ENCODE measurements at places on chromosomes 6 and 20.

DNA sequence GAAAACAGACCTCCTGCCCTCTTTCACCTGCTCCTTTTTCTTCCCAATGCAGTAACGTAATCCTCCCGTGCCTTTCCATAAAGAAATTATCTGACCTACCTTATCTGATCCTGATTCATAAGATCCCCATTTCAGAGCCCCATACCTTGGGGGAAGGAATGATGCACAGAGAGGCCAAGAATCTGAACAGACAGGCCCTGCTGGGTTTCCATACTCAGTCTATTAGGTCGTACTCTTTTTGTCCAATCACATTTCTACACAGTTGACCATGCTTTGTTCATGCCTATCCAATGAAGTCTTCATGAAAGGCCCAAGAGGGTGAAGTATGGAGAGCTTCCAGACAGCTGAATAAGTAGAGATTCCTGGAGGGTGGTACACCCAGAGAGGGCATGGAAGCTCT is 25.3 kb downstream of the SRPK1 start:
- H3K27me3 ChIP-seq, result no peaks in the 10 kb centered on the region
- no peak overlapping the region for H3K4me3 ChIP-seq
- no peak for DNase-seq
- no peaks in the 10 kb centered on the region for H3K4me1 ChIP-seq

DNA sequence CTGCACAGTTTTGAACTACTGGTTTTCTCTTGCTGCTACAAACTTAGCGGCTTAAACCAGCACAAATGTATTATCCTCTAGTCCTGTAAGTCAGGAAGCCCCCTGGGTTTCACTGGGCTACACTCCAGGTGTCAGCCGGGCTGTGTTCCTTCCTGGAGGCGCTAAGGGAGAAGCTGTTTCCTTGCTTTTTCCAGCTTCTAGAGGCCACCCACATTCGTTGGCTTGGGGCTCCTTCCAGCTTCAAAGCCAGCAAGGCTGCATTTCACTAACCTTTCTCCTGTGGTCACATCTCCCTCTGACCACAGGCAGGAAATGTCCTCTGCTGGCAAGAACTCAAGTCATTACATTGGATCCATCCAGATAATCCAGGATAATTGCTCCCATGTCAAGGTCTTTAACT is 350.6 kb upstream of the PLCB4 start:
- no peak overlapping the region for H3K4me3 ChIP-seq
- H3K4me1 ChIP-seq, result no peaks in the 10 kb centered on the region
- H3K27ac ChIP-seq, result no peak overlapping the region
- DNase-seq, result no peak
- no peaks in the 10 kb centered on the region for H3K36me3 ChIP-seq

DNA sequence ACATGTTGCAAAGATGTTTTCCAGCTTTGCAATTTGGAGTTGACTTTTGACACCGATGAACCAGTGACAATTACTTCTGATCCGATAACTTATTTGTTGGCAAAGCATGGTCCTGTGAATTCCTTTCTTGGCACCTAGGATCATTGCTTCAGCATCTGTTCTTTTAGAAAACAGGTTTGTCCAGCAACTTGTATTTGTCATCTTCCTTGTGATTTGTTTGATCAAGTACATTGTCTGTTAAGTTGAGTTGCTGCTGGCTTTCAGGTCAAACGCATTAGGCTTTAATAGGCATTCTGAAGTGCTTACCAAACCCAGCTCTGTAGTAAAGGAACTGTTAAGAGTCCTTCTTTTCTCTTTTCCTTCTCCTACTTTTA is 192.4 kb upstream of the ZNF217 start:
- H3K4me3 ChIP-seq, result no peak overlapping the region
- DNase-seq, result peak; percentile 28
- H3K27me3 ChIP-seq, result no peaks in the 10 kb centered on the region
- no peaks in the 10 kb centered on the region for H3K4me1 ChIP-seq

- H3K4me1 ChIP-seq, result peaks cover 6% of the 10 kb centered on the region
- H3K27me3 ChIP-seq, result no peaks in the 10 kb centered on the region
- DNase-seq, result no peak
- H3K36me3 ChIP-seq, result no peaks in the 10 kb centered on the region
- H3K4me3 ChIP-seq, result no peak overlapping the region
Observed at GRCh38 chr6:150252714-150253444, 110.0 kb downstream of the PPP1R14C start.

DNA sequence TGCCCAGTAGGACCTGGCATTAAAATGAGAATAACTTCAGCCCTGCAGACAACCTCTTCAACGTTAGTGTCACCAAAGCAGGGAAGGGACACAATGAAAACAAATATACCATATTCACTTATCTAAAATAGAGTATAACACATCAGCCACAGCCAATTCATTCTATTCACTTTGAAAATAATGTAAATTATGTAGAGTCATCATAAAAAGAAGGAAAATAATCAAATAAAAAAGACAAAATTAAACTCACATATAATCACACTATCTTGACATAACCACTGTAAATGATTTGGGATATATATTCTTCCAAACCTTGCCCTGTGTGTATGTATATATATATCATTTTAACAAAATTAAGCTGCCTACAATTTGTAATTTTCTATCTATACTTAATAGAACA is 78.1 kb upstream of the HEY2 start:
- no peaks in the 10 kb centered on the region for H3K4me1 ChIP-seq
- no peaks in the 10 kb centered on the region for H3K36me3 ChIP-seq
- no peaks in the 10 kb centered on the region for H3K27me3 ChIP-seq
- no peak overlapping the region for H3K4me3 ChIP-seq

- DNase-seq, result no peak
- H3K36me3 ChIP-seq, result peaks cover 3% of the 10 kb centered on the region
- H3K4me3 ChIP-seq, result no peak overlapping the region
- no peak overlapping the region for H3K27ac ChIP-seq
- no peaks in the 10 kb centered on the region for H3K4me1 ChIP-seq
- H3K27me3 ChIP-seq, result no peaks in the 10 kb centered on the region
Observed at GRCh38 chr6:42627044-42627443, 63.2 kb downstream of the UBR2 start.

DNA sequence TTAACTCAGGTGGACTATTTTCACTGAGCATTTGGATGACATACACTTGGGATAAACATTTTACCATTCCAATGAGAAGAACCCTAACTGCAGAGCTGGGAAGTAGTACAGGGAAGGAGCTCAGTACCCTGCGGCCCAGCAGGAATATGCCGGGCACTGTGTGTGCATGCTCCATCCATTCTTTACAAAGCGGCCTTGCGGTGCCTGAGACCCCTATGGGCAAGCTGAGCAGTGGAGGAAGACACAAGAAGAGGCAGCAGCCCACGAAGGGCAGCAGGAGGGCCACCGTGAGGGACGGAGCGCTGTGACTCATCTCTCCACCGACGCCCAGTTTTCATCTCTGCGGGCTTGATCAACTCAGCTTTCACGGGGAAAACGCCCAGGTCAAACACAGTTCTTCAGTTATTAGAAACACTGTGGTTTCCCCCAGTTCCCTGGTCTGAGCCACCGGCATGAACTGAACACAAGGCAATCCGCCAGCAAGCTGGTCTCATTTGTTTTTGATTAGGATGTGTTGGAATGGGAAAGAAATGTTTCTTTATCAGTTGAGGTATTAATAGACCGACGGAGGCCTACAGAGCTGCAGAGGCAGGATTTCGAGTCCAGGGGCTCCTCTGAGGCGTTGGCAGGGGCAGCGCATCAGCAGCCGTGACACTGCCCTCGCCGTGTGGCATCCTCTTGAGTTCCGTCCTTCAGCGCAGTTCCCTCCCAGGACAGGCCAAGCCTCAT is 44.9 kb downstream of the IRF4 start:
- no peaks in the 10 kb centered on the region for H3K36me3 ChIP-seq
- H3K4me3 ChIP-seq, result no peak overlapping the region
- H3K4me1 ChIP-seq, result peaks cover 3% of the 10 kb centered on the region
- DNase-seq, result no peak

- H3K4me1 ChIP-seq, result no peaks in the 10 kb centered on the region
- no peaks in the 10 kb centered on the region for H3K36me3 ChIP-seq
- H3K27ac ChIP-seq, result no peak overlapping the region
Observed at GRCh38 chr6:132287101-132287500, 114.2 kb downstream of the MOXD1 start.

- H3K27ac ChIP-seq, result no peak overlapping the region
- H3K4me1 ChIP-seq, result no peaks in the 10 kb centered on the region
- H3K36me3 ChIP-seq, result no peaks in the 10 kb centered on the region
- H3K4me3 ChIP-seq, result no peak overlapping the region
- DNase-seq, result no peak
- H3K27me3 ChIP-seq, result no peaks in the 10 kb centered on the region
Observed at GRCh38 chr6:2081155-2082138, 164.0 kb downstream of the GMDS start.

- H3K4me1 ChIP-seq, result peaks cover 13% of the 10 kb centered on the region
- H3K27me3 ChIP-seq, result no peaks in the 10 kb centered on the region
- H3K27ac ChIP-seq, result no peak overlapping the region
- H3K36me3 ChIP-seq, result peaks cover 6% of the 10 kb centered on the region
- no peak for DNase-seq
- no peak overlapping the region for H3K4me3 ChIP-seq
Observed at GRCh38 chr20:33676121-33676520, 1.9 kb upstream of the NECAB3 start.

GRCh38 chr20:8803065-8803464 is 265.8 kb upstream of the PLCB4 start:
- no peak overlapping the region for H3K4me3 ChIP-seq
- H3K36me3 ChIP-seq, result no peaks in the 10 kb centered on the region
- no peak overlapping the region for H3K27ac ChIP-seq
- H3K27me3 ChIP-seq, result no peaks in the 10 kb centered on the region
- H3K4me1 ChIP-seq, result no peaks in the 10 kb centered on the region

DNA sequence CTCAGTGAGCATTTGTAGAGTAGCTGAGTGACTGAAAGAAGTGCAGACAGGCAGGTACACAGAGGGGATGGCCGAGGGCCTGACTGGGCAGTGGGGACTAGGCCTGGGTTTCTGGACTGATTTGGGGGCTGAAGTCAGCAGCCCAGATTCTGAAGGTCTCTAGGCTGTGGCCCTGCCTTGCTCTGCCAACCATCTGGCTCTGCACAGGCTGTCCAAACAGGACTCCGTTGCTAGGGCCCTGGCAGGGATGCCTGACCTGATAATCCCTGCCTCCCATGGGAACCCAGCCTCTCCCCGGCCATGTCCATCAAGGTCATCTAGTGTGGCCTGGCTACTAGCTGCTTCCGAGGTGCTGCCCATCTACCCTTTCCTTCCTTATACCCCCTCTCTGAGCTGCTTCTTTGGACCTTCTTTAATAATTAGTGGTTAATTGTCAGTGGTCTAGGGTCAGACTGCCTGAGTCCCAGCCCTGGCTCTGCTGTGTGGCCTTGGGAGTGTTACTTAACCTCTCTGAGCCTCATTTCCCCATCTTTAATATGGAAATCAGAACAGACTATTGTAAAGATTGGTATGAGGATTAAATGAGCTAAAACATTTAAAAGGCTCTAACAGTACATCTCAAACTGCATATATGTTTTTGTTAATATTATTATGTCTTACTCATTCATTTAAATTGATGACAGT is 137.9 kb downstream of the VEGFA start:
- DNase-seq, result no peak
- no peaks in the 10 kb centered on the region for H3K36me3 ChIP-seq
- no peak overlapping the region for H3K4me3 ChIP-seq
- peaks cover 18% of the 10 kb centered on the region for H3K4me1 ChIP-seq
- H3K27ac ChIP-seq, result no peak overlapping the region
- H3K27me3 ChIP-seq, result no peaks in the 10 kb centered on the region

- H3K4me3 ChIP-seq, result no peak overlapping the region
- H3K27me3 ChIP-seq, result no peaks in the 10 kb centered on the region
- H3K27ac ChIP-seq, result no peak overlapping the region
- no peaks in the 10 kb centered on the region for H3K4me1 ChIP-seq
- DNase-seq, result no peak
- no peaks in the 10 kb centered on the region for H3K36me3 ChIP-seq
Observed at GRCh38 chr20:58945965-58946631, 35.0 kb upstream of the NELFCD start.

DNA sequence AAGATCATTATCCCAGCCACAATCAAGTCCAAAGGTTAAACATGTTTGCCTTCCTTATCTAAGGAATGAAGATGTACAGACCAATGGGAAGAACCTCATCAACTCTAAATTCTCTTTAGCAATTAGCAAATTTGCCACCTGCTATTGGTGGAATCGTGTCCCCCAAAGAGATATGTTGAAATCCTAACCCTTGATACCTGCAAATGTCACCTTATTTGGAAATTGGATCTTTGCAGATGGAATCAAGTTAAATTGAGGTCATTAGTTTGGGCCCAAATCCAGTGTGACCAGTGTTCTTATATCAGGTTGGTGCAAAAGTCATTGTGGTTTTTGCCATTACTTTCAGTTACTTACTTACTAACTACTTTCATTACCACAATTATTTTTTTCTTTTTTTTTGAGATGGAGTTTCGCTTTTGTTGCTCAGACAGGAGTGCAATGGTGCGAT is 31.3 kb downstream of the KLHL31 start:
- H3K27ac ChIP-seq, result no peak overlapping the region
- H3K36me3 ChIP-seq, result no peaks in the 10 kb centered on the region
- H3K4me1 ChIP-seq, result no peaks in the 10 kb centered on the region
- DNase-seq, result no peak
- no peak overlapping the region for H3K4me3 ChIP-seq

GRCh38 chr20:12965870-12966251 is 42.9 kb upstream of the SPTLC3 start:
- H3K36me3 ChIP-seq, result no peaks in the 10 kb centered on the region
- H3K4me1 ChIP-seq, result no peaks in the 10 kb centered on the region
- DNase-seq, result no peak
- H3K27ac ChIP-seq, result no peak overlapping the region
- H3K27me3 ChIP-seq, result no peaks in the 10 kb centered on the region

- no peak overlapping the region for H3K27ac ChIP-seq
- DNase-seq, result no peak
- H3K27me3 ChIP-seq, result no peaks in the 10 kb centered on the region
- H3K4me1 ChIP-seq, result no peaks in the 10 kb centered on the region
- H3K4me3 ChIP-seq, result no peak overlapping the region
Observed at GRCh38 chr6:87939776-87940175, 107.9 kb upstream of the SPACA1 start.

- no peak for DNase-seq
- no peaks in the 10 kb centered on the region for H3K36me3 ChIP-seq
- H3K27me3 ChIP-seq, result no peaks in the 10 kb centered on the region
- H3K4me3 ChIP-seq, result no peak overlapping the region
Observed at GRCh38 chr6:11023032-11023431, 21.1 kb downstream of the ELOVL2 start.

- no peaks in the 10 kb centered on the region for H3K36me3 ChIP-seq
- H3K4me3 ChIP-seq, result no peak overlapping the region
- peaks cover 4% of the 10 kb centered on the region for H3K4me1 ChIP-seq
- no peaks in the 10 kb centered on the region for H3K27me3 ChIP-seq
- DNase-seq, result peak; percentile 36
Observed at GRCh38 chr6:162177746-162178145, 549.8 kb downstream of the PRKN start.

GRCh38 chr6:168641446-168641845 is 200.5 kb downstream of the SMOC2 start:
- DNase-seq, result no peak
- H3K27me3 ChIP-seq, result peaks cover 1% of the 10 kb centered on the region
- H3K4me3 ChIP-seq, result no peak overlapping the region
- no peak overlapping the region for H3K27ac ChIP-seq

- no peaks in the 10 kb centered on the region for H3K4me1 ChIP-seq
- H3K27ac ChIP-seq, result no peak overlapping the region
- no peaks in the 10 kb centered on the region for H3K36me3 ChIP-seq
- H3K27me3 ChIP-seq, result no peaks in the 10 kb centered on the region
Observed at GRCh38 chr6:122389704-122390372, 9.6 kb upstream of the HSF2 start.

Measured in lung (tissue), 17 donors.